Hepatocyte (in vitro differentiated cells): ENCODE measurements at places on chromosomes 1 and 21. TPM values are rescaled to one million over a fixed set of nuclear protein-coding genes. Genes with fewer than 3 reads are reported as not detected.
A peak's percentile ranks its signal among the peaks of the same experiment; 100 is the strongest.

DNA sequence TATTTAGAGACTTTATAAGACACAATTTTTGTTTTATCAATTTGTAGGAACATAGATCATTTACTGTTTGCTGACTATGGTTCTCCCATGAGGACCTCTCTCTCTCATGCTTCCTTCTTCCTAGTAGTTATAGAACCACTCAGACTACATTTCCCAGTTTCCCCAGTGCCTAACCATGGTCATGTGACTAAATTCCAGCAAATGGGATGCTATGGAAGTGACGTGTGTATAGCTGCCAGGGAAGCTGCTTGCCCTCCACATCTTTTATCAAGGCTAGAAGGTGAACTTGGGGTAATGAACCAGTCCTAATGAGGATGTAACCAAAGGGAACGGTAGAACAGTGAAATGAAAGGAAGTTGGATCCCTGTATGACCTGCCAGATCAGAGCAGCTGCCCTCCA is 184.0 kb downstream of the MIS18A start:
- no peak overlapping the region for H3K27ac ChIP-seq
- no peaks in the 10 kb centered on the region for H3K4me1 ChIP-seq
- no peaks in the 10 kb centered on the region for H3K36me3 ChIP-seq

DNA sequence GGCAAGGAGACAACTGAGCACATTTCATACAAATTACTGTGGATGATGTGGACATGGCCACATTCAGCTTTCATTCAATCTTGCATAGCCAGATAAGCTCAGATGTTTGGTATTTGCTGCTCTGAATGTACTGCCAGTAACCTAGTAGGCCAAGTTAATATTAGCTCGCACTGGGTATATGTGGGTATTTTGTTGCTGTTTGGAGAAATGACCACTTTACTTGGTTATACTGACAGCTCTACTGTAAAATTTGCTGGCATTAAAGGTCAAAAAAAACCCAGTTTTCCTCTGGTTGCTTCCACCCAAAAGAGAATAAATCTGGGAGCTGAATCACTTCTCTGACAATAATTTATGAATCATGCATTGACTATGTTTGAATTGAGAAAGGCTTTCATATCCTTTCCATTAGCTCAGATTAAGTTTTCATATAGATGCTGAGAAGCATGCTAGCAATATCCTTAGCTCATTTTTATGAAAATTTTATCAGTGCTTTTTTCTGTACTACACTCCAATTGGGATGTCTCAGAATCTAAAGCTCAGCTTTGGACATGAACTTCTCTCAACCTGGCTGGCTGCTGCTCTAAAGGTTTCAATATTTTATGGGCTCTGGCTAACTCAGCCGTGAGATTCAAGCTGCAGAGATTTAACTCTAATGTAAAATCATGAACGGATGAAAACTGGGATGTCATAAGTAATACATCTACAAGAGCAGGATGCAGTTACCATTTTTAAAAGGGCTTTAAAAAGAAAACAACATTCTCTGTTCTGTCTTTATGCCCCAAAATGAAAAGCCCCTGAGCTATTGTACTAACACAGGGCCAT is 330.0 kb downstream of the BARHL2 start:
- H3K27me3 ChIP-seq, result no peaks in the 10 kb centered on the region
- no peaks in the 10 kb centered on the region for H3K36me3 ChIP-seq
- H3K4me1 ChIP-seq, result peaks cover 4% of the 10 kb centered on the region
- H3K27ac ChIP-seq, result no peak overlapping the region
- H3K4me3 ChIP-seq, result no peak overlapping the region

GRCh38 chr1:206766251-206766856 is 4.2 kb upstream of the IL19 start:
- peak; percentile 69 for DNase-seq
- H3K27me3 ChIP-seq, result no peaks in the 10 kb centered on the region
- no peak overlapping the region for H3K27ac ChIP-seq
- no peak overlapping the region for H3K4me3 ChIP-seq

- no peaks in the 10 kb centered on the region for H3K36me3 ChIP-seq
- H3K4me3 ChIP-seq, result no peak overlapping the region
- DNase-seq, result no peak
- no peak overlapping the region for H3K27ac ChIP-seq
- no peaks in the 10 kb centered on the region for H3K27me3 ChIP-seq
These were observed 11.1 kb downstream of the PYHIN1 start for GRCh38 chr1:158942490-158942889.

DNA sequence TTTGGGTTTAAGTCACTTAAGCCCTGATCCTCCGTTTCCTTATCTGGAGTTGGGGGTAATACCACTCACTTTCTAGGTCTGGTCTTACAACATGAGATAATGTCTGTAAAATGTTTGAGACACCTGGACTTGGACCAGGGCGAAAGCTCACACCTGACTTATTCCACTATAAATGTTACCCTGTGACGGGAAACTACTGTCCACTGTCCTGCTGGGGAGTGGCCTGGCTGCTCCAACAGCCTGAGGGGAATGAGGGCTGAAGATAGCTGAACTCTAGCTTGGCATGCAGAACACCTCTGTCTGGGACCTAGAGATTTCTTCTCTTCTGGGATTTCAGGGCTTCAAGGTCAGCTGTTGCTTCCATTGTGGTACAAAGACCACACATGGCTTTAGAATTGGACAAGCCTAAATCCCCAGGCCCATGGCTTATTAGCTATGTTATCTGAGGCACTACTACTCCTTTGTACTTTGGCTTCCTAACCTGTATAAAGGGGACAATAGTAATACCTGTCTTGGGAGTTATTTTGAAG is 9.5 kb upstream of the A3GALT2 start:
- no peak for DNase-seq
- no peak overlapping the region for H3K4me3 ChIP-seq
- H3K27me3 ChIP-seq, result no peaks in the 10 kb centered on the region
- peaks cover 10% of the 10 kb centered on the region for H3K36me3 ChIP-seq
- H3K4me1 ChIP-seq, result peaks cover 14% of the 10 kb centered on the region
- H3K27ac ChIP-seq, result no peak overlapping the region

DNA sequence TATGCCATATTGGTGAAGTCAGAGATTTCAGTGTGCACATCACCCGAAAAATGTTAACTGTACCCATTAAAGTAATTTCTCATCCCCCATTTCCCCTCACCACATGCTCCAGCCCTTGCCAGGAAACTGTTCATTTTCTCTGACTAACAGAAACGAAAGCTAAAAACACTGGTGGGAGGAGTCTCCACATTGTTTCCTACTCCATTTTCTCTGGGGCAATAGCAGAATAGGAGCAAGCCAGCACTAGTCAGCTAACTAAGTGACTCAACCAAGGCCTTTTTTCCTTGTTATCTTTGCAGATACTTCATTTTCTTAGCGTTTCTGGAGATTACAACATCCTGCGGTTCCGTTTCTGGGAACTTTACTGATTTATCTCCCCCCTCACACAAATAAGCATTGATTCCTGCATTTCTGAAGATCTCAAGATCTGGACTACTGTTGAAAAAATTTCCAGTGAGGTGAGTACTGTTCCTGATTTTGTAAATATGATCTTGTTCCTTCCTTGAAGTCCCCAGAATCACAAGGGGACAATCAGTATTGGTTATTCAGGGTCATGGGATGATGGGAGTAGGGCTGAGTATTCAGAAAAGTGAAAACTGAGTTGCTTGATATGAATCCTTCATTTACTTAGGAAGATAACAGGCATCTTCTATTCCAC is at the start of gene IFI16:
Gene IFI16, plus strand, starts transcription at position 204 of the 658 bp plus-strand sequence. CDS start 4,774 bp downstream, outside the sequence.
- H3K36me3 ChIP-seq, result no peaks in the 10 kb centered on the region
- H3K27me3 ChIP-seq, result no peaks in the 10 kb centered on the region
- peak within 1 kb of the TSS; percentile 32 for H3K4me3 ChIP-seq
- peak within 1 kb of the TSS; percentile 95 for H3K27ac ChIP-seq

- no peak for DNase-seq
- no peaks in the 10 kb centered on the region for H3K36me3 ChIP-seq
- H3K27me3 ChIP-seq, result peaks cover 2% of the 10 kb centered on the region
- H3K4me3 ChIP-seq, result no peak overlapping the region
- no peak overlapping the region for H3K27ac ChIP-seq
- H3K4me1 ChIP-seq, result no peaks in the 10 kb centered on the region
These were observed 159.0 kb upstream of the IGSF21 start for GRCh38 chr1:17948594-17948993.

- H3K27me3 ChIP-seq, result no peaks in the 10 kb centered on the region
- H3K4me1 ChIP-seq, result peaks cover 3% of the 10 kb centered on the region
- H3K4me3 ChIP-seq, result no peak overlapping the region
- peak; percentile 35 for DNase-seq
- no peaks in the 10 kb centered on the region for H3K36me3 ChIP-seq
- no peak overlapping the region for H3K27ac ChIP-seq
These were observed 227.7 kb upstream of the SAMSN1 start for GRCh38 chr21:14773777-14774345.

DNA sequence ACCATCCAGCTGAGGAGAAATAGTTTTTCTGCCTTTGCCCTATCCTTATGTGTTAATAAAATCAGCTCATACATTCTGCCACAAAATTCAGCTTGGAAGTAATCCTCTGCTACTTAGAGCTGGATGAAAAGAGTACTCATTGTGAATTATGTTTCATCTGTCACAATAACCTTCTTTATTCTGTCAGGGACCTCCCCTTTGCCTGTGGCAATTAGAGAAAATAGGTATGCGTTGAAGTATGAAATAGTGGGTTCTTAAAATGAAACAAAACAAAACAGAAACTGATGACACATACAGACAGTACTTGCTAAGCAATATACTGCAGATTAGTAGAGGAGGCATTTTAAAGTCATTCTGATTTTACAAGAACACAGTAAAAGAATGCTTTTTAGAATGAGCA is 578.5 kb downstream of the USP25 start:
- H3K4me1 ChIP-seq, result no peaks in the 10 kb centered on the region
- H3K27me3 ChIP-seq, result no peaks in the 10 kb centered on the region
- H3K4me3 ChIP-seq, result no peak overlapping the region
- H3K36me3 ChIP-seq, result no peaks in the 10 kb centered on the region

DNA sequence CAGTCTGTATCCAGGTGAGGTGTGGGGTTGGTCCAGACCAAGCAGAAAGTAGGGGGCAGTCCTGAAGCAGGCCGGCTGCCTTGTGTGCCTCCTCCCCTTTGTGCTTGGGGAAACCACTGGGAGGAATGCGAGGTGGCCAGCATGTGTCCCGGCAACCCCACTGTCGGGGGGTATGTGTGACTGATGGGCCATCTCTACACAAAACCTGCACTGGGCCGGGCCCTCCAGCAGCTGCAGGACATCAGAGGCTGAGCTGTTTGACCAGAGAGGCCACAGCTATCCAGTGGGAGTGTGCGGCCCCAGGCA is 33.3 kb downstream of the TMEM51 start:
- DNase-seq, result no peak
- H3K4me3 ChIP-seq, result no peak overlapping the region
- H3K27ac ChIP-seq, result peak overlapping the region; percentile 51
- H3K4me1 ChIP-seq, result peaks cover 39% of the 10 kb centered on the region
- no peaks in the 10 kb centered on the region for H3K27me3 ChIP-seq

DNA sequence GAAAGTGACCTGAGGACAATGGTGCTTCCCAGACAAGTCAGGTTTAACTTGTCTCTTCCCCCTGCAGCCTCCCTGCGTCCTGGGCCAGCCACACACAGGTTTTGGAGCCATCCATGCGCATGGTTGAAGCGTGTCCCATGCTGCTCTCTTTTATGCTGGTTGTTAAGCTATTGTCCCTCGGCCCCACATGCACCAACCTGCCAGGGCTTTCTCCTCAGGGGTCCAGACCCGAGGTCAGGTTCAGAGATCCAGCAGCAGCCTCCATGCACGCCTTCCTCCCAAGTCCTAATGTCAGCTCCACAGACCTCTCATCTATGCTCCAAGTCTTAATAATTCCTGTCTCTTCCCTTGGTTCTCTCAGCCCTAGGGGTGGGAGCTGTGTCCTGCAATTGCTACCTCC is 1.6 kb downstream of the ABCA4 start:
- no peaks in the 10 kb centered on the region for H3K27me3 ChIP-seq
- H3K27ac ChIP-seq, result no peak overlapping the region
- no peaks in the 10 kb centered on the region for H3K36me3 ChIP-seq
- H3K4me1 ChIP-seq, result peaks cover 45% of the 10 kb centered on the region
- DNase-seq, result no peak
- no peak overlapping the region for H3K4me3 ChIP-seq

DNA sequence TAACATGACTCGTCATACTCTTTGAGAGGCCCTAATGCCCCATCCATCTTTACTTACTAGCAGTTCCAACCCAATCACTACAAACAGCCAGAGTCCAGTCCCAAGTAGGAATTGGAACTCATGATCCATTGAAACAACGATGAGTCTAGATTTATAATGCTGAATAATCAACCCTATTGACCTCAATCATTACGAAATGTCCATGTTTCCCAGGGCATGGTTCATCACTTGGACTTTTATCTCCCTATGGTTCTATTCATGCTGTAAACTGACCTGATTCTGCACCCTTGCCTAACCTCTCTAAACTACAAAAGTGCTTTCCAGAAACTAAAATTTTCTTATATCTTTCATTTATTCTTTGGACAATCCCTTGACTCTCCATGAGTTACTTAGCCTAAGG is 840.0 kb upstream of the B3GALT2 start:
- no peaks in the 10 kb centered on the region for H3K27me3 ChIP-seq
- no peaks in the 10 kb centered on the region for H3K4me1 ChIP-seq
- H3K4me3 ChIP-seq, result no peak overlapping the region
- H3K36me3 ChIP-seq, result no peaks in the 10 kb centered on the region

- H3K4me1 ChIP-seq, result no peaks in the 10 kb centered on the region
- H3K27ac ChIP-seq, result no peak overlapping the region
- H3K36me3 ChIP-seq, result no peaks in the 10 kb centered on the region
- DNase-seq, result no peak
- no peak overlapping the region for H3K4me3 ChIP-seq
- H3K27me3 ChIP-seq, result no peaks in the 10 kb centered on the region
These were observed 37.0 kb upstream of the COL6A1 start for GRCh38 chr21:45944601-45945000.

The CD1B gene
- not detected in 2 replicates for total RNA-seq

The C1orf185 gene
- total RNA-seq, result not detected in 2 replicates

The IL20 gene
- total RNA-seq, result not detected in 2 replicates

The SLAMF1 gene
- 0.20 and 1.2 TPM in 2 replicates for total RNA-seq

The C1orf94 gene
- not detected in 2 replicates for total RNA-seq

The RGS18 gene
- total RNA-seq, result 0.13 TPM in 1 of 2 replicates, not detected in the other

The KIF26B gene
- 19.8 and 21.6 TPM in 2 replicates for total RNA-seq

The OPRD1 gene
- total RNA-seq, result 0.07 and 0.12 TPM in 2 replicates

The ID3 gene
- total RNA-seq, result 155 and 186 TPM in 2 replicates
